Bone marrow (tissue), 2 donors: ENCODE measurements at places on chromosomes 2 and 18.

GRCh38 chr18:46622999-46623398 lies 34.0 kb downstream of the LOXHD1 start:
- no peak for DNase-seq

DNA sequence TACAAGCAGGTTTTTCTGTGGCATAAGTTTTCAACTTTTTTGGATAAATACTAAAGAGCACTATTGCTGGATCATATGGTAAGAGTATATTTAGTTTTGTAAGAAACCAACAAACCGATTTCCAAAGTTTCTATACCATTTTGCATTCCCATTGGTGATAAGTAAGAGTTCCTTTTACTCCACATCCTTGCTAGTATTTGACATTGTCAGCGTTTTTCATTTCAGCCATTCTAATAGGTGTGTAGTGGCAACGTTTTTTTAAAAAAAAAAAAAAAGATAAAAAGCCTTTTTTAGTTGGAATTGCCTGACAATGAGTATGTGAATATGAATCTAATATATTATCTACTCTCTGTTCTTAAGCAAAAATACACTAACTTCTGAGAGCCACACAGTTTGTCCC lies 185.9 kb downstream of the AGPS start:
- no peak for DNase-seq

DNA sequence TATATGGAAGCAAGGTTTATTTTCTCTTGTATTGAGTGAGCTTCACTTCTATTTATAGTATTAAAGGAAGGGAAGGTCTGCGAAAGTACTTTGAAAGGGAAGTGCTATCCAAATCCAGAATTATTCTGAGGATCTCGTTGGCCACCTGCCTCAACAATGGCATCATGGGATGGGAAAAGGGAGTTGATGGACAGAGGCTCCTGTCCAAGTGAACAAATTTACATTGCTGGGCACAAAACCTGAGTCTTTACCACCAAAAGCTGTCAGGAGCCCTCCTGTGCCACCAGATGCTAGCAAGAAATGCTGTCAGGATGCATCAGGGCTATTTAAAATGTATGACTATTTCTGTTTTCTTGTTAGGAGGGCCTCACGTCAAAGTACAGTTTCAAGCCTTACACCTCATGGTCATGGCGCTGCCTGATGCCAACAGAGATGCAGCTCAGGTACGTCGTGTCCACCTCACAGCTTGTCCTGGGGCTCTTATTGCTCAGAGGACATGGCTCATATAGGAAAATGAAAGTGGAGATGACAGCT lies 157.3 kb downstream of the ARHGAP28 start:
- no peak for DNase-seq

DNA sequence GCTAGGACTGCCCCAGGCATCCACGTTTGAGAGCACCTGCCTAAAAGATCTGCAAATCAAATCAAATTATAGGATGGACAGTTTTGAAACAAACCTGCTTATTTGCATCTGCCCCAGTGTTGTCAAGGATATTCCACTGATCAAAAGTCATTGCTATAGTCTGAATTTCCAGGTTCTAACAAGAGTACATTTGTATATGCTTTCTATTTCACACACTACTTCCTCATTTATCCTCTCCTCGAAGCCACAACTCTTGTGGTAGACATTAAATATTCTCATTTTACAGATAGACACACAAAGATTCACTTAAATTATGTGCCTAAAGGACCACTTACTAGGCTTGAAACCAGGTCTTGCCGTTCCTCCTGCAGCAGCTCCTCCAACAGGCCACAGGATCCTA lies 11.9 kb upstream of the TET3 start:
- DNase-seq: peak; percentile 45

GRCh38 chr2:38666556-38666910 lies 619 bp downstream of the GALM start:
- DNase-seq: no peak

DNA sequence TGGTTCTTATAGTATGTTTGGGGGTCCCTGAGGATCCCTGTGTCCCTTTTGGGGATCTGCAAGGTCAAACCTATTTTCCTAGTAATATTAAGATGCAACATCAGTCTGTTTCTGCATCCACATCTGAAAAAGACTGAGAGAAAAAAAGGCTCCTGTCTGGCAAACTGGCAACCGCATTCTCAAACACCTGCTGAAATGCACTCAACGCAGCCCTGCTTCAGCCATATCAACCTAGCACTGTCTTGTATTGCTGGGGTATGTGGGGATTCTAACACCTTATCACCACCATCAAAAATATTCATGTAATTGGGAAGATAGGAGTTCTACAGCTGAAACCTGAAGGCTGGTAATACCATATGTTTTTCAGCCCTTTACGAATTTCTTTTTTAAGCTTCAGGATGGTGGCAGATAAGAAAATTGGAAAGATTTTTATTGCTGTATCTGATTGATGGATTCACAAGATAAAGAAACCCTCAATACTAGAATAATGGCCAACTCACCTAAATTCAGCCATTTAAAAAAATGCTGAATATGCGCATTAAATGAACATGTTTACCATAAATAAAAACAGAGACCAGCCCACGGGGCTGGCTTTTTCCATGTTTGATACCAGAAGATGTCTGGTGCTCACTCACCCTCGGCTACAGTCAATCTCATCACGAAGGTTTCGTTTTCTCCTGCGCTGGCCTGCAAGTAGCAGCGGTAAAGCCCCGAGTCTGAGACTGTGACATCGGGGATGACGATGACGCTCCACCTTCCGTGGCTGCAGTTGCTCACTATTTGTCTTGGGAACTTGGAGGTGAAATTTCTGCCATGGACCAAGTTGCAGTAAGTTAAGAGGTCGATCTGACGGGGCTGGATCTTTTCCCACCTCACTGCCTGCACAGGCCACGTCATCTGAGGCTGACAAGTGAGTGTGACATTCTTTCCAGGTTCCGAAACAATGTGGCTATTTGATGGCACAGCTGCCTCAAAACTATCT lies 52.3 kb downstream of the CD226 start:
- no peak for DNase-seq

DNA sequence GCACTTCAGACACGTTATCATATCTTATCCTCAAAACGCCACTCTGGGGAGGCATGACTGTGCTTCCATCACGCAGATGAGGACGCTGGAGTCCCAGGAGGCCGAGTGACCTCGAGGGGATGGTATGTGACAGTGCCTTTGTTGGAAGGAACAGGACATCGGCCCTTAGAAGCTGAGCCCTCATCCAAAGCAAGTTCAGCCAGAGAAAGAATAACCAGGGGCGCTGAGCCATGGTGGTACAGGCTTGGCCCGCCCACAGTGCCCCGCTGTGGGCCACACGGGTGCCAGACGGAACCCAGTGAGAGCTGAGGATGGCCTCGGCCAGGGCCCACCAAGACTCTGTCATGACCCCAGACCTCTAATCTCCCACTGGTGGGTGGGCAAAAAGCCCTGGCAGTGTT lies 31.3 kb downstream of the HS1BP3 start:
- no peak for DNase-seq

- no peak for DNase-seq
Measured at GRCh38 chr2:170462433-170463205, 252.5 kb upstream of the SP5 start.

GRCh38 chr2:234204480-234204879 lies 154.0 kb downstream of the SPP2 start:
- no peak for DNase-seq

DNA sequence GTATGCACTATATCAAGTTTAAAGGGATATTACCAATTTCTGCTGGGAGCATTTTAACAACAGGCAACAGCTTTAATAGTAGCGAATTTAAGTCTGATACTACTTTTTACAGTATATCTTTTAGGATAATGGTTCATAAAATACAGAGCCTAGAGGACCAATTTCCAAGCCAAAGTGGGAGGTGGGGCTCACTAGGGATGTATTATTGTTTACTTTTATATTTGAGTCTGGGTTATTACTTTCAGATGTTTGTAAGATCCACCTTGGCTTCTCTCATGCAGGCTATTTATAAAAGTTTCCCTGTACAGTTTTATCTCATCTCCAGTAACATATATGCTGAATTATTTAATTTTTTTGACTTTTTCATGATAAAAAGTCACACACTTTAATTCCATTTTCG lies 242.0 kb downstream of the CMPK2 start:
- no peak for DNase-seq

GRCh38 chr18:60147323-60147722 lies 225.3 kb downstream of the MC4R start:
- no peak for DNase-seq

DNA sequence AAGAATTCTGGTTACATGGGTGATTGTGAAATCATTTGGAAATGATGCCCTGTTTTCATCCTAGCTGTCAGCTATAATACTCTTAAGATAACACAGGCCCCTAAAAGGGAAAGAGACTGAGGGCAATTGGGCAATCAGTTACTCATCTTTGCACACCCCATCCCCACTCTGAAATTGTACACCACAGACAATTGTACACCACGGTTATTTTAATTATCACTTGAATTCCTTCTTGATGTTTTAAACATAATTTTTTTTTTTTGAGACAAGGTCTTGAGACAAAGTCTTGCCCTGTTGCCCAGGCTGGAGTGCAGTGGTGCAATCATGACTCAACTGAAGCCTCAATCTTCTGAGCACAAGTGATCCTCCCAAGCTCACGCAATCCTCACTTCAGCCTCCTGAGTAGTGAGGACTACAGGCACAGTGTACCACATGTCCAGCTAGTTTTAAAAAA lies 862.4 kb upstream of the ACVR2A start:
- no peak for DNase-seq

DNA sequence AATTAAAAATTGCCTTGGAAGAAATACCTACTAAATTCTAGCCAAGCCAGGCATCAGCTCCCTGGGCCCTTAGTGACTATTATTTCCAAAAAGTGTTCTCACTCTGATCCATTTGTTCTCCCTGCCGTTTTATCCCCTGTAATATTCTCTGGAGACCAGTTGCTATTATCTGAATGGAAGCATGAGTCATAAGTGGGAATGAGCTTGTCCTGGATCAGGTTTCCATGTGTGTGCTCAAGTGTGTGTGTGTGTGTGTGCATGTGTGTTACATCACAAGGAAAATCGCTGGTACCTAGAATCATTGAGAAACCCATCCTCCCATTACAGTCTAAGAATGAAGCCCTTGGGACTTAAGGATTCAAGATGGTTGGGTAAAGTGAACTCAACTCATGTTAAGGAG lies 130.3 kb upstream of the CXCR4 start:
- DNase-seq: no peak

- no peak for DNase-seq
Measured at GRCh38 chr2:3769766-3770165, 66.4 kb downstream of the DCDC2C start.

DNA sequence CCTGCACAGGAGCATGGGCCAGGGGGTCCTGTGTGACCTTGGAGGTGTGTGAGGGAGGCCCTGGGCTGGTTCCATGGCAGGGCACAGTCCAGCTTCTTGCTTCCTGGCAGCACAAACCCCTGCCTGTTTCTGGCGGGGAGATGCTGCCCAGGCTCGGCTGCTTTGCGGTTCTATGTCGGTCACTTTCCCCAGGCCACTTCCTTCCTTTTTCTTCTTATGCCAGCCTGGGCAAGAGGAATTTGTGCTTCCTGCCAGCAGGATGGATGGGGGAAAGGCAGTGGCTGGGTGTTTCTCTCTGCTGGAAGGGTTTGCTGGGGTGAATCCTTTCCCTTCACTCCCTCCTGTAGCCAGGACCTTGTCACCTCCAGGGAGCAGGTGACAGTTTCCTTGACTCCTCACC lies 24.3 kb downstream of the ASAP2 start:
- DNase-seq: no peak

GRCh38 chr2:45678791-45679348 lies 27.4 kb downstream of the PRKCE start:
- no peak for DNase-seq

- no peak for DNase-seq
Measured at GRCh38 chr2:238388794-238389193, 37.9 kb upstream of the ASB1 start.

DNA sequence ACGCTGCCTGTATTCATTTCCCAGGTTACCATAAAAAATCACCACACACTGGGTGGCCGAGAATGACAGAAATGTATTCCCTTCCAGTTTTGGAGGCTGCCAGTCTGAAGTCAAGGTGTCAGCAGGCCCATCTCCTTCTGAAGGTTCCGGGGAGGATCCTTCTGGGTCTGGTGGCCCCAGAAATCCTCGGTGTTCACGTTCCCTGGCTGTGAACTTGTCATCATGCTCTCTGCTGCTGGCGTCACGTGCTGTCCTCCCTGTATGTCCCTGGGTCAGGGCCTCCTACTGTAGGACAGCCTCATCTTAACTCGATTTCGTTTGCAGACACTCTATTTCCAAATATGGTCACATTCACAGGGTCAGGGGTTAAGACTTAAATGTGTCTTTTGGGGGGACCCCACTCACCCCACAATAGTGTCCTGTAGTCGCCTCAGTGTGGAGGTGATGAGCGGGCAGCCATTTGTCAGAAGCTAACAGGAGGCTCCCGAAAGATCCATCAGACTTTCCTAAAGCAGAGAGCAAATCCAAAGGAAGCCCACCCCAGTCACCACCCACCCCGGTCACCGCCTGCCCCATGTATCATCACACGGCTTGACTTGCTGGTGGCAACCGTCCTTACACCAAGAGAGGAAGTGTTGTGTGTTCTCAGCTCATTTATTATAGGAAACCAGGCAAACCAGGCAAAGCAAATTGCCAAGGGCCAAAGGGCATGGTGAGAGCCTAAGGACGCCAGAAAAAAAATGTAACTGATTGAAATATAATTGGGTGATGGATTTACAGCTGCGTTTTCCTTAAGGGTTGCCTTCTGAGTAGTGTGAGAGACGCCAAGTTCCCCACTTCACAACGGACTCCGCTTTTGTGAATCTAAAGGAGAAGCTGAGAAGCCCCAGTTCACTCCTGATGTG lies 148.8 kb upstream of the ZNF236 start:
- DNase-seq: no peak

DNA sequence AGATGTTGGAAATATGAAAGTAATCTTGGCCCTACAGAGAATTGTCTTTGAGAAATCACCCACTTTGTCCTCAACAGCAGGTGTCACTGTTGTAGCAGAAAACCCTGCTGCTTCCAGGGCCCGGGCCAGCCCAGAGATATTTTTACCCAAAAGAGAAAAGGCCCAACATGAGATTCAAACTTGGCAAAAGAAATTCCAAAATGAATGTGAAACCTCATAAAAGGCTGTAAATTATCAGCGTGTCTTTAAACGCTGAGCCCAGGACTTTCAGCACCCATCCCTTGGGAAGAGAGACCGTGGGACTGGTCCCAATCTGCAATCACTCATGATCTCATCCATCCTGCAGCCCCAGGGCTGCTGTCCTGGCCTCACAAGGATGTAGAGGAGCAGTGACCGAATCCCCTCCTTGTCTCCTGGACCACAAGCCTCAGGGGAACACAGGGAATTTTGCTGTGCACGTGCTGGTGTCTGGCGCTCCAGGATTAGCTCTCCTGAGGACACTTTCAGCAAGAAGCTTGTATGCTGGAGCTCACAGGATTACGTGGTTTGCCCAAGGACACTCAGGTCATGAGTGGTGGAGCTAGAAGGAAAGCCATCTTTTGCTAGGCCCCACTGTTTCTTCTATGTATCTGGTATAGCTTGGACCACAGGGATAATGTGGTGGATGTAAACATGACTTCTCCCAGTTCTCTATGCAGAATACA lies 202.1 kb downstream of the RNF144A start:
- DNase-seq: no peak
